Left forelimb (tissue), 1 donor: ENCODE measurements at places on chromosomes 4 and X.

DNA sequence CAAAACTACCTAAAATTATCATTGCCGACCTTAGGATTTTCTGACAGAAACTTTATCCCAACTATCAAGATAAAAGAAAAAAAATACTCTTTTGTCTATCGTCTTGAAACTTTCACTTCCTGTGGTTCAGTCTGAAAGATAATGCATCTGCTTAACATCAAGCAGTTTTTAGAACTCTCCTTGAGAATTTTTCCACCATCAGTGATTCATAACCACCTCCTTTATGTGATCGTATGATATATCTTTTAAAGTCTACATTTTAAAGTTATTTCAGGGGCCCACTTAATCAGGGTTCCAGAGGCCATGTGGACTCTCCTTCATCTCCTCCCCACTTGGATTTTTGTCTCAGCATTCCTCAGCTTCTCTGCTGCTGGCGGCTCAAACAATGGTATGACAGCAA, 272.8 kb upstream of the TENM3 start:
- no peak for DNase-seq

GRCh38 chr4:106609917-106610316, 241.3 kb upstream of the GIMD1 start:
- no peak for DNase-seq

DNA sequence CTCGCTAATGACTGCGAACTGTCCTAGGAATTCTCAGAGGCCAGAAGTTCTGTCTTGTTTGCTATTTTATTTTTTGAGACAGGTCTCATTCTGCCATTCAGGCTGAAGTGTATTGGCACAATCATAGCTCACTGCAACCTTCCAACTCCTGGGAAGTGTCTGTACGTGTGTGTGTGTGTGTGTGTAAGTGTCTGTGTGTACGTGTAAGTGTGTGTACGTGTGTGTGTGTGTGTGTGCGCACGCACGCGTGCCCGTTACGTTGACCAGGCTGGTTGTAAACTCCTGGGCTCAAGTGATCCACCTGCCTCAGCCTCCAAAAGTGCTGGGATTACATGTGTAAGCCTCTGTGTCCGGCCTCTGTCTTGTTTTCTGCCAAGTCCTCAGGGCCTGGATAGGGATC, 10.4 kb upstream of the CDK16 start:
- no peak for DNase-seq

- DNase-seq, result no peak
Observed at GRCh38 chrX:10990976-10991375, 120.2 kb upstream of the HCCS start.

DNA sequence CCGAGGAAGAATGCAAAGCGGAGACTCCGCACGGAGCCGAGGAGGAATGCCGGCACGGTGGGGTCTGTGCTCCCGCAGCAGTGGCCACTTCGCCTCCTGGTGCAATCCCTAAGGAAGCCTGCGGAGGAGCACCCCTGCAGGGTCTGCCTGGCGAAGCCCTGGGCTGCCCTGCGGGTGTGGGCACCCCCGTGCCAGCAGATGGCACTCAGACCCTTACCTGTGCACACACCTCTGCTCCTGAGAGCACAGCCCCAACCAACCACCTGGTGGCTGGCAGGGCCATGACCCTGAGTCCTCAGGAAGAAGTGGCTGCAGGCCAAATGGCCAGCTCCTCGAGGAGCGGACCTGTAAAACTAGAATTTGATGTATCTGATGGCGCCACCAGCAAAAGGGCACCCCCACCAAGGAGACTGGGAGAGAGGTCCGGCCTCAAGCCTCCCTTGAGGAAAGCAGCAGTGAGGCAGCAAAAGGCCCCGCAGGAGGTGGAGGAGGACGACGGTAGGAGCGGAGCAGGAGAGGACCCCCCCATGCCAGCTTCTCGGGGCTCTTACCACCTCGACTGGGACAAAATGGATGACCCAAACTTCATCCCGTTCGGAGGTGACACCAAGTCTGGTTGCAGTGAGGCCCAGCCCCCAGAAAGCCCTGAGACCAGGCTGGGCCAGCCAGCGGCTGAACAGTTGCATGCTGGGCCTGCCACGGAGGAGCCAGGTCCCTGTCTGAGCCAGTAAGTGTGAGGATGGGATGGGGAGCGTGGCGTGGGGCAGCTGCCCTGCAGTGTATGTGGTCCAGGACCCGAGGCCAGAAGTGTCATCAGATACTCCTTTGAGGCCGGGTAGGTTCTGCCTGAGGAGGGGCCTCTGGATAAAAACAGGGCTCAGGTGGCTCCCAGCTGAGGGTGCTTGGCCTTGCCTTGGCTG, 7.0 kb downstream of the TACC3 start:
- no peak for DNase-seq

DNA sequence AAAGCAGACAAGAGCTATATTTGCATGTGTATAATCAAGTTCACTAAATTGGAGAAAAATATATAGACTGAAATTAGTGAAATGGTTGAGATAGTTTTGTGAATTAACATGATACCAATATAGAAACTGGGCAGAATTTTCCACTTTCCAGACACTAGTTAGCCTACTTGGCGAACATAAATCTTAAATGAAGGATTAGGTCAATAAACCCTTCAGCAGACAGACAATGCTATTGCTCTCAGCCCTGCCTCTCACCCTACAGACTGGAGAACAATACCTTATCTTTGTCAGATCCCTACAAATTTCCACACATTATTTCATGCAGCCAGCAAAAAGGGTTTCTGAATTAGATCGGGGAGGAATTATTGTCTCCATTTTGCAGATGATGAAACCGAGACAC, 236.4 kb upstream of the TAPT1 start:
- DNase-seq, result no peak

GRCh38 chr4:66609014-66609413, 936.3 kb downstream of the CENPC start:
- no peak for DNase-seq

DNA sequence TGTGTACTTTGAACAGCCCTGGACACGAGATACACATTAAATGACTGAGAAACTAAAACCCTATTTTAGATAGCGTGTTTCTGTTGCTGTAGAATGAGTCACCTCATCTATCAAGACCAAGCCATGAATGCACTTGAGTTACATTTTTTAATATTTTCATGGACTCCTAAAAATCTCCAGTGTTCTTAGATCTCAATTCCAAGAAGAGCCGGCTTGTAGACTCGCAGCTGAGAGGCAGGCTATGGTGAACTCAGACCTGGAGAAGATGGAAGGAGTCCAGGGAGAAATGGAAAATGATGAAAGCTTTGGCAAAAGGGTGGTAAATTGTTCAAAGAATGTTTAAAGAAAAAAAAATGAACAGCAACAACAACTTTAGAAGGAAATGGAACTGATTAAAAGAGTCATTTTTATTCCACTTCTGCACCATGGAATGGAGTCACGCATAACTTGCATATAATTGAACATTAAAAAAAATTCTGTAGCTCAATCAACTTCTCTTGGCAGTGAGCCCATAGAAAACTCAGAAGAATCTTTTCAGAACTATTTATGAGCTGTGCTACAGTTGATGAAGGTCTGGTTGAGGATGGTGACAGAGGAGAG, 129.8 kb downstream of the MXRA5 start:
- DNase-seq, result no peak

GRCh38 chrX:148804579-148805355, 304.4 kb downstream of the AFF2 start:
- DNase-seq, result no peak

DNA sequence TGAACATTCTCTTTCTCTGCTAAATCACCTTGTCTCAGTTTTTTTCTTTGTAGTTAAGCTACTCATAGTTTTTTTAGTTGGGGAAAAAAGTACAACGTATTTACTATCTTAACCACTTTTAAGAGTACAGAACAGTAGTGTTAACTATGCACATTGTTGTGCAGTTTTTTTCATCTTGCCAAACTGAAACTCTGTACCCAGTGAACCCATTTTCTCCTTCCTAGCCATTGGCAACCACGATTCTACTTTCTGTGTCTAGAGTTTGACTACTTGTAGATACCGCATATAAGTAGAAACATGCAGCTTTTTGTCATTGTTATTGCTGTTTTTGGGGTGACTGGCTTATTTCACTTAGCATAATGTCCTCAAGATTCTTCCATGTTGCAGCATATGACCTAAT, 10.0 kb downstream of the N4BP2 start:
- DNase-seq, result no peak

DNA sequence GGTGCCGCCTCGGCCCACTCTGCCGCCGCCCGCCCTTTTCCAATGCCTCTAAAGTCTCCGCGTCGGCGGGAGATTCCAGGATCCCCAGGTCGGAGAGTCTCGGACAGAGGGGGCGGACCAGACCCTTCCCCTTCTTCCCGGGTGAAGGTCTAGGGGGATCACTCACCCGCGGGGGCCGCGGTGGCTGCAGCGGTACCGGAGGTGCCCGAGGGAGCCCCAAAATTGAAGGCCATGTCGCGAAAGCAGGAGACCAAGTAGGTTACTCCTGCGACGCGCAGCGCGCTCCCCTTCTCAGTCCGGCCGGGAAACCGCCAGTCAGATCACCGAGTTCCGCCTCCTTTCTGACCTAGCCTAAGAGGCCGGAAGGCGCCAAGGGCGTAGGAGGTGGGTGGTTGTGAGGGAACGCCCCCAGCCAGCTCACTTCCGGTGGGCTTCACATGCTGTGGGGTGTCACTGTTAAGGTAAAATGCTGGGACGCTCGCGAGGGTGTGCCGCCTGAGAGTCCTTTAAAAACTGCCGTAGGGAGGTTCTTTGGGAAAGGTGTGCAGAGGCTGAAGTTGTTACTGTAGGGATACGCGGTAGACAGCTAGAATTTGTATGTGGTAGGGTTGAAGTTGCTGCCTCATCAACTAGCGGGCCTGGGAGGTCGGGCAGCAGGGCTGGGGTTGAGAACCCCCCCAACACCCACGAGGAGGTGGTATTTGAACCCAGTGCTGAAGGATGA, at the start of gene NUP54:
Gene NUP54, minus strand, starts transcription at position 256 of the 724 bp plus-strand sequence. Its CDS starts 23 bp downstream, at position 233.
- DNase-seq, result peak; percentile 97

GRCh38 chr4:15488658-15489470, 19.2 kb downstream of the CC2D2A start:
- no peak for DNase-seq

DNA sequence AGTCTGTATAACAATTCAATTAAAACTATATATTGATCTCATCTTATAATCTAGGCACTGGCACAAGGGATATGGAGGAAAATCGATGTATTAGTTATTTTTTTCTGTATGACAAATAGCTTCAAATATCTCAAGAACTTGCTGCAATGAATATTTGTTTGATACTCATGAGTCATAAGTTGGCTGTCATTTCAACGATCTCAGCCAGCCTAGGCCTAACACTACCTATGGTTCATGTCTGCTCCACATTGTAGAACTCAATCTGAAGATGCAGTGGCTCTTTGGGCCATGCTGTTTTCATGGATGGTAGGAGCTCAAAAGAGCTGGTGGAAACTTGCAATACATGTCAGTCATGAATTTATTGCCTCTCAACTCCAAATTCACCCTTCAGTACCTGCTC, 44.7 kb downstream of the MAGEB17 start:
- no peak for DNase-seq

GRCh38 chr4:52250154-52250553, 199.1 kb downstream of the SPATA18 start:
- DNase-seq, result peak; percentile 75

DNA sequence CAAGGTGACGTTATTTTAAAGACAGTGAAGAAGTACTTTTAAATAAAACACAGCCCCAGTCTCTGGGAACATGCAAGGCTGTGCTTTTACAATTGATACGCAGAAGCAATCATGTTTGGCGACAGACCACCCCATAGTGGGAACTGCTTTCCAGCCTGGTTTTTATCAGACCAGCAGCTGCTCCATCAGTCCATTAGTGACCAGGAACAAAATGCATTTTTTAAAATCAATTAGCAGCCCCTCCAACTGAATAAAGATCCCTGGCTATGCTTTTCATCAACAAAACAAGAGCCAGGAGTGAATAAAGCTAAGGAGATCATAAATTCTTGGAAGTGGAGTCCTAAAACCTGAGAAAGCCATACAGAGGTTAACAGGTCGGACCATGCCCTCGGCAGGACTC, 153.0 kb upstream of the TENM3 start:
- no peak for DNase-seq

- peak; percentile 72 for DNase-seq
Observed at GRCh38 chr4:139555705-139556070, 331 bp downstream of the SETD7 start.

GRCh38 chr4:2946812-2947600, 16.2 kb downstream of the NOP14 start:
- DNase-seq, result no peak

GRCh38 chr4:138405934-138406567, 163.9 kb upstream of the SLC7A11 start:
- no peak for DNase-seq

DNA sequence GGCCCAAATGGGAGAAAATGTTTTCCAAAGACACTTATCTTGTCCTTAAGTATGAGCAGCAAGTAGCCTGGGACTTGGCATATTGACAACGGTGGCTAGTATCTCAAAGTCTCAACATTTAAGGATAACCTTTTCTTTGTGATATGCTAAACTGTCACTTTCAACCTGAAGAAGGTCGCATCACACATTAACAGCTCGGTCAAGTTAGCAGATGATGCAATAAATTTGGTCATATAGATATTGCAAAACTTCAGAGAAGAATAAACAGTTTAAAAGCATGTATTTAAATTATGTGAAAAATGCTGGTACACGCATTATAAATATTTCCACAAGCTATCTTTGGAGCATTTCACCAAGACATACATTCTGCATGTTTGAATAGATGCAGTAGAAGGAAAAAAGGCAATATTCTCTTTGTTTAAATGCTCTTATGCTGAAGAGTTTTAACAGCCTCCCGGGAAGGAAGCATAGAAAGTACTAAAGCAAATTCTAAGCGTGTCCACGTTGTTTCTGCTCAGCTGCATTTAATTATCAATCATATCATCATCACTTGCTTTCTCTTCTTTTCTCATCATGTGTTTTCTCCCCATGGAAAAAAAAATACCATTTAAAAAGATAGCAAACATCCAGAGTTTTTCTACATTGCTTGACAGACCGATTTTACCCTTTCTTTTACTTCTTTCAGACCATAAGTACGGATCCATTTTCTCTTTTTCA, 24.2 kb downstream of the ARHGAP6 start:
- DNase-seq, result no peak

- DNase-seq, result no peak
Observed at GRCh38 chr4:138174981-138175794, 67.0 kb downstream of the SLC7A11 start.

DNA sequence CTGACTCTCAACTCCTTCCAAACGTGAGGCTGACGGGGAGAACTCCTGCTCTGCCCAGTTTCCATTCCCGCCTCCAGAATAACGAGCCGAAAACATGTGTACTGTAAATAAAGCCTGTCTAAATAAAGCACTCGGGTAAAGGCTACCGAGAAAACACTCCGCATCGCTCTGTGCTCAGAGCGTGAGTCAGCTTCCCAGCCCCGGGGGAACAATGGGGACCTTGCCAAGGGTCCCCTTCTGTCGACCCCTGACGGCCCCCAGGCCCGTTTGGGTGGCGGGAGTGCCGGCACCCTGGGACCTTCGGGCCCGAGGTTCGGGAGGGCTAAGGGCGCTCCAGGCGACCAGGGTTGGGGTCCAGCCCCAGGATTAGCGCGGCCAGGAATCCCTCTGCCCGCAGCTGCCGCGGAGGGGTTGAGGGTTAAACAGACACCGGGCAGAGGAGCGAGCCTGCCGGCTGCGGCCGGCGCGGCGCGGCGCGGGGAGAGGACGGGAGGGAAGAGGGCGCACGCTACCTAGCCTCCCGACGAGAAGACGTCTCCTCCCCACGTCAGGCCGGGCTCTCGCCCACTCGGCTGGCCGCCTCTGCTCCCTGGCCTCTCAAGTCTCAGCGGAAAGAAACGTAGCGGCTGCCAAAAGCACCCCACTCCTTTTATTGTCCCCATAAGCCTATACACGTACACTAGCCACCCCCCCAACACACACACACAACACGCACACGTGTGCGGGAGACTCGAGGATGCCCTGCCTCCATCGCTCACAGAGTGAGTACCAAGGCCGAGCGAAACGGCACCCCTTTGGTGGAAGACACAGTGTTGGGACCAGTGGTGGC, 85.5 kb downstream of the BCOR start:
- no peak for DNase-seq
